Temporal lobe (tissue), 4 donors: ENCODE measurements at places on chromosomes 3 and 15. TPM values are rescaled to one million over a fixed set of nuclear protein-coding genes. Genes with fewer than 3 reads are reported as not detected.

CNTN6 gene
- 10.8 TPM for total RNA-seq

ATP8B4 gene
- total RNA-seq: 4.4 TPM

BTLA gene
- 0.25 TPM for total RNA-seq

SPTBN5 gene
- total RNA-seq: 0.25 TPM

TM6SF1 gene
- 27.3 TPM for total RNA-seq
